Cardiac ventricle fibroblast (primary cell): ENCODE measurements at places on chromosomes 2 and 18. TPM values are rescaled to one million over a fixed set of nuclear protein-coding genes. Genes with fewer than 3 reads are reported as not detected.

The RPRD1A gene
- total RNA-seq, result 18.1 and 23.2 TPM in 2 replicates

The TP53I3 gene
- 25.2 and 26.0 TPM in 2 replicates for total RNA-seq

The UGT1A5 gene
- total RNA-seq, result not detected in 2 replicates

The CAVIN2 gene
- total RNA-seq, result 15.7 and 16.2 TPM in 2 replicates

The CNDP1 gene
- not detected in 2 replicates for total RNA-seq

The CD207 gene
- total RNA-seq, result not detected in 2 replicates

The PRSS56 gene
- not detected in 2 replicates for total RNA-seq

The SS18 gene
- 52.2 and 370 TPM in 2 replicates for total RNA-seq

The ANKRD36B gene
- 11.6 and 11.8 TPM in 2 replicates for total RNA-seq

The DPP10 gene
- not detected in 2 replicates for total RNA-seq

The POTEE gene
- total RNA-seq, result not detected in 2 replicates

The IL37 gene
- total RNA-seq, result not detected in 2 replicates

The NYAP2 gene
- not detected in 2 replicates for total RNA-seq

The AKAIN1 gene
- total RNA-seq, result not detected in 2 replicates

The IL36RN gene
- total RNA-seq, result not detected in 2 replicates

The UGT1A7 gene
- total RNA-seq, result not detected in 2 replicates

The SIX3 gene
- total RNA-seq, result not detected in 2 replicates

The NPPC gene
- total RNA-seq, result not detected in 2 replicates

The MYO7B gene
- total RNA-seq, result 0.06 TPM in 1 of 2 replicates, not detected in the other

The PROC gene
- total RNA-seq, result not detected in 2 replicates

The LHCGR gene
- not detected in 2 replicates for total RNA-seq

The LINC00305 gene
- not detected in 2 replicates for total RNA-seq

The MTCL1 gene
- total RNA-seq, result 10.4 and 15.6 TPM in 2 replicates

The HOXD10 gene
- total RNA-seq, result not detected in 2 replicates

The C2orf92 gene
- total RNA-seq, result 0.75 and 0.93 TPM in 2 replicates

The KLHL30 gene
- total RNA-seq, result 0.06 TPM in 1 of 2 replicates, not detected in the other

The AQP12B gene
- total RNA-seq, result not detected in 2 replicates

The M1AP gene
- total RNA-seq, result 0.06 TPM in 1 of 2 replicates, not detected in the other

The TBR1 gene
- total RNA-seq, result not detected in 2 replicates

The GALNT13 gene
- total RNA-seq, result 0.25 and 6.4 TPM in 2 replicates

The NBAS gene
- total RNA-seq, result 34.1 and 41.0 TPM in 2 replicates

The REL gene
- total RNA-seq, result 2.3 and 4.4 TPM in 2 replicates

The SEMA4C gene
- 20.3 and 26.8 TPM in 2 replicates for total RNA-seq

The KCNK3 gene
- 1.1 and 1.2 TPM in 2 replicates for total RNA-seq

The CLIP4 gene
- 26.4 and 36.7 TPM in 2 replicates for total RNA-seq

The GAL3ST2 gene
- total RNA-seq, result not detected in 2 replicates

The PEX13 gene
- 14.0 and 16.6 TPM in 2 replicates for total RNA-seq

The PLA2R1 gene
- total RNA-seq, result 17.7 and 20.8 TPM in 2 replicates

The IL36G gene
- total RNA-seq, result not detected in 2 replicates

The CIAO1 gene
- total RNA-seq, result 53.9 and 76.0 TPM in 2 replicates

The UBXN2A gene
- total RNA-seq, result 11.9 and 14.4 TPM in 2 replicates

The MROH2A gene
- total RNA-seq, result not detected in 2 replicates
